ENCODE measurements at places on chromosomes 11 and 22.
A peak's percentile ranks its signal among the peaks of the same experiment; 100 is the strongest.

GRCh38 chr11:68028802-68029545 is 1.5 kb upstream of the NDUFS8 start:
- DNase-seq = no peak

GRCh38 chr11:121503051-121503450 is 50.3 kb upstream of the SORL1-AS1 start:
- no peak for DNase-seq

DNA sequence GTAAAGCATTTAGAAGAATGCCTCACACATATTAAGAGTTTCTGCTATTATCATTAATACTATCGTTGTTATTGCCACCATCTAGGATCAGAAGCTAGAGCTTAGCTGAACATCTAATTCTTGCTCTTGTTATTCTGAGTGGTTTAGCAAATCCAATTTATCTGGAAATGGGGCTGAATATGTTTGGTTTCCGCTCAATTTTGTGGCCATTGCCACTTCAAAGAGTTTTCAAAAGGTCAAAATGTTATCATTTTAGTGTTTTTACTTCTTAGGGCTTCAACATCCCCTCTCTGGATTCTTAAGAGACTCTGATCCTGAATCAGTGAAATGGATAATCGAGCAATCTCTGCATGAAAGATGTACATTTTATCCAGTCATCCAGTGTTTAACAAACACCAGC is 10.2 kb upstream of the PIK3IP1 start:
- DNase-seq = no peak

GRCh38 chr11:118622376-118623268 is 15.2 kb downstream of the PHLDB1 start:
- peak; percentile 78 for DNase-seq

- peak; percentile 86 for DNase-seq
These were observed 58.9 kb downstream of the MYEOV start for GRCh38 chr11:69352715-69353319.

GRCh38 chr22:18077087-18077638 is 627 bp upstream of the PEX26 start:
- DNase-seq = no peak

DNA sequence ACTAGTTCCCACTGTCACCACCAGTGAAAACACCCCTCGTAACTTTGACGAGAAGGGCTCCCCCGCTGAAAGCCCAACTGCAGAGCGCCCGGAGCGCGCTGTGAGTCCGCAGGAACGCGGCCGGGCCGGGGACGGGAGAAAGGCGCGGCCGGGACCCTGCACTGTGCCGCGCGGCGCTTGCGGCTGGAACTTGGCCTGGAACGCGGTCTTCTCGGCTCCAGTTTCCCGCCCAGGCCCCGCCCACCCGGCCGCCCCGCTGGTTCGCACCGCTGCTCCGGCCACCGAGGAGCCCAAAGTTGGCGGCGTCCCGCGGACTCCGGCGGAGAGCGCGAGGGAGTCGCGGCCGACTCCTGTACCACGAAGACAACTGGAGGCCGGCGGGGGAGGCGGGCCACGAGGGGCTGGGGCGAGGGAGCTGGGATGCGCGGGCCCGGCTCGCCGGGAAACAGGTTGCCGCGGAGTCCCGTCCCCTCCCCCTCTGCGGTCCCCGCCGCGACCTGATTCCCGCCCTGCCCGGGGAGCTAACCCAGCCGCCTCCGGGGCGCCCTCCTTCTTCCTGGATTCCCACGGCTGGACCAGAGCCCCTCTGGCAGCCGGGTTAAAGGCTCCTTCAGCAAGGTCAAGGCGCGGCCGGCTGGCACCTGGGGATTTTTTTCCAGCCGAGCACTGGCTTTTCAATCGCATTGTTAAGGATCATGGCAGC is 3.4 kb downstream of the TENM4 start:
- DNase-seq = peak; percentile 86
